ENCODE measurements at places on chromosomes 2 and 18.

DNA sequence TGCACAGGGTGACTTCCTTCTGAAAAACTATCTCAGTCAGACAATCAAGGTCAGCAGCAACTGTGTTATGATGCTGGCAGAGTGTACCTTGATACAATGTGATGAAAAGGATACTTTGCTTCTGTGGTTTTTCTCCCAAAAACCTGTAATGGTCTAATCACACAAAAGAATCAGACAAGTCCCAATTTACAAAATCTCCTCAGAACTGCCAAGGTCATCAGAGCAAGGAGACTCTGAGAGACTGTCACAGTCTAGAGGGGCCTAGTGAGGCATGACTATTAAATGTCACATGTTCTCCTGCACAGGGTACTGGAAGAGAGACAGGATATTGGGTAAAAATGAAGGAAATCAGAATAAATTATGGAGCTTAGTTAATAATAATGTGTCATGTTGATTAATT is 185.4 kb downstream of the ST6GAL2 start:
- no peak for DNase-seq

GRCh38 chr2:109355192-109355843 is 226.3 kb downstream of the SH3RF3 start:
- DNase-seq: no peak

- no peak for DNase-seq
Observed at GRCh38 chr2:48395658-48396057, 134.3 kb upstream of the STON1 start.

GRCh38 chr2:55231546-55232083 is 478 bp downstream of the CLHC1 start:
- DNase-seq: no peak

GRCh38 chr2:31060397-31060796 is 77.8 kb downstream of the GALNT14 start:
- DNase-seq: no peak

DNA sequence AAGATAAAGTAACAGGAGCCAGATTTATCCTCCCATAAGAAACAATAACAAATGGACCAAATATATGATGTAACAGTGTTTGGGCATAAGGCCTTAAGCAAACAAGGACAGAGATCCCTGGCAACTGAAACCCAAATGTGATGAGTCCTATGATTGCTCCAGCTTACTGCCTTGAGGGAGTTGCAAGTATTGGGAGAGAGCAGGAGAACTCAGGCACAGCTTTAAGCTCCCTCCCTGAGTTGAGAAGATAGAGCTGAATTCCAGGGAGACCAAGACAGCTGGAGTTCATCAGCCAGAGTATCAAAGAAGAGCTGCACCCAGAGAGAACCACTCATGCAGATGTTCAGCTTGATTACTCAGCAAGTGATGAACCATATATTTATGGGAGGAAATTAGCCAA is 814.5 kb upstream of the RAB6C start:
- no peak for DNase-seq

All from COLO829 (cell line).